ENCODE measurements at places on chromosomes 2 and 18. TPM values are rescaled to one million over a fixed set of nuclear protein-coding genes. Genes with fewer than 3 reads are reported as not detected.

GRCh38 chr2:212892193-212892592, 259.2 kb downstream of the IKZF2 start:
- no peak for DNase-seq

DNA sequence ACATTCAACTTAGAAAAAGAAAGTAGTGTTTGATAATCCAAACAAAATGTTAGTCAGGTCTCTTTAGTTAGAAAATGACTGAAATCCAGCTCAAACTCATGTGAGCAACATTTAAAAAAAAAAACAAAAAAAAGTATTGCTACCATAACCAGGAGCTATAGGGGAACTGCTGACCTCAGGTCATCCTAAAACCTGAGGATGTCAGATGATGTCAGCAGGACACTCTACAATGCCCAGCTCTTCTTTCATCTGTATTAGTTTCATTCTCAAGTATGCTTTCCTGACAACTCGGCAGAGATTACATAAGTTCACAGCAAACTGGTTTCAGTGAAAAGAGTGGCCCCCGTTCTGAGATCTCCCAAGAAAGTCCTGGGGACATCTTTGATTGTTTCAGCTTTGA, 4.2 kb upstream of the ESCO1 start:
- no peak for DNase-seq

- no peak for DNase-seq
Measured at GRCh38 chr2:74835831-74836674, 2.1 kb downstream of the HK2 start.

GRCh38 chr2:207163053-207163755, 2.5 kb downstream of the KLF7 start:
- no peak for DNase-seq

Gene TFCP2L1
- total RNA-seq, result not detected

DNA sequence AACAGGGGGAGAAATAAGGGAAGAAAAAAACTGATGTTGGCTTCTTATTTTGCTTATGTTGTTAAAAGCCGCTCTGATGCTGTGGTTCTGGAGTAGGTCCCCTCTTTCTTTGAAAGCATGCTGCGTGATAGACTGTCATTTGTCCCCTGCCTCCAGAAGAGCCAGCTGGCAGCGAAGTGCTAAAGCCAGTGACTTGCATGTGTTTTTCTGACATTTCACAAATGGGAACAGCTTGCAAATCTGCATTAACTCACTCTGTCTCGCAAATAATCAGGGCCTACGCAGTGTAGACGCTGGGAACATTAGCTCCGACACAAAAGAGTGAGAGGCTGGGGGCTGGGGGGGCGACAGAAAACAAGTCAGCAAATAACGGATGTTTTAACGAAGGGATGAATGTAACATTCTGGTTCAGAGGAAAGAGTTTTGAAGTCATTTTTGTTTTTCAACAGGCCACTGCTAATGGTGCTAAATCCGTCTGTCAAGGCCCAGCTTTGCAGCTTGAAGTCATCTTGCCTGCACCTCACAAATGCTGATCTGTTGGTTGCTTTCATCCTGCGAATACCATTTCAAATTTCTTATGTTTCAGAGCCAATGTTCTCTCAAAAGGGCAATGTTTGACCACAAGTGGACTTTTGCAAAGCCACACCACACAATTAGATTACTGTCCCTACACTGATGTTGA, 68.8 kb upstream of the PIK3C3 start:
- no peak for DNase-seq
